HFFc6 (cell line): ENCODE measurements at places on chromosomes 12 and 14.

DNA sequence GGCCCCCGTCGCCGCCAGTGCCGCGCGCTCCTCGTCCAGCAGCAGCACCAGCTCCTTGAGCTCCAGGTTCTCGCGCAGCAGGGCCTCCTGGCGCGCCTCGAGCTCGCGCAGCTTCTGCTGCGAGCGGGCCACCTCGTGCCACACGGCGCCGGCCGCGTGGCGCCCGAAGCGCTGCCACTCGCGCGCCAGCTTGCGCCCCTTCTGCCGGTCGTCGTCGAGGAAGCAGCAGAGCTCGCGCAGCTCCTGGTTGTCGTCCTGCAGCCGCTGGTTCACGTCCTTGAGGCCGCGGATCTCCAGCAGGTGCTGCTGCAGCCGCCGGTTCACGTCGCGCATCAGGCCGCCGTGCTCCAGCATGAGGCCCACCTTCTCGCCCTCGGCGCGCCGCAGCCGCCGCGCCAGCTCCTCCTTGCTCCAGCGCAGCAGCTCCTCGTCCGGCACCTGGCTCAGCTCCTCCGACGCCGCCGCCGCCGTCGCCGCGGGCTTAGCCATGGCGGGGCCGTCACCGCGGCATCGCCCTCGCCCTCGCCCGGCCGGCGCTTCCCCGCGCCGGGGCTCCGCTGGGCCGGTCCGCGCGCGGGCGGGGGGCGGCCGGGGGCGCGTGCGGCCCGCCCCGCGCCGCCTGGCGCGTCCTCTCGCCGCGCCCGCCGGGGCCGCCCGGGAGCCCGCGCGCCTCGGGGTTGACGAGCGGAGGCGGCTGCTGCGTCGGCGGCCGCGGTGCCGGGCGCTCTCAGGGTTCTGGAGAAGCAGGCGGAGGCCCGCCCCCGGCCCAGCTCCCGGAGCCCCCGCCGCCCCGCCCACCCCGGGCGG is at the start of gene CCDC85C:
CCDC85C (minus strand) TSS at position 737 of the 807 bp plus-strand sequence; CDS start at position 489, 248 bp downstream.
- DNase-seq: peak; percentile 47

DNA sequence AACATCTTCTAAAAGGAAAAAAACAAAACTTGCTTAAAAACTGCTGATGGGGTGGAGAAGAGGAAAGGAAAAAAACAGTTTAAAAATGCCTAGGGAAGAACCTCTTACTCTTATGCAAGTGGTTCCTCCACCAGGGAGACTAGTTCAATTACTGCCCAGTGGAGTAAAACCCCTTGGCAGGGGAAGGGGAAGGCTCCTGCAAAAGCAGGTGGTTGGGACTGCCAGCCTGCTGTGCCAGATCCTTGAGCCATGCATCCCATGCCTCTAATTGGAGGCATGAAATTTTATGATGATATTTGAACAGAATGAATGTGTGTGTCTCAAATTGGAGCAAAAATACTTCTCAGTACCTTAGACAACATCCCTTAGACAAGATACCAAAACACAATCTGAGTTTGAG is 118.8 kb downstream of the FSCB start:
- DNase-seq: no peak

DNA sequence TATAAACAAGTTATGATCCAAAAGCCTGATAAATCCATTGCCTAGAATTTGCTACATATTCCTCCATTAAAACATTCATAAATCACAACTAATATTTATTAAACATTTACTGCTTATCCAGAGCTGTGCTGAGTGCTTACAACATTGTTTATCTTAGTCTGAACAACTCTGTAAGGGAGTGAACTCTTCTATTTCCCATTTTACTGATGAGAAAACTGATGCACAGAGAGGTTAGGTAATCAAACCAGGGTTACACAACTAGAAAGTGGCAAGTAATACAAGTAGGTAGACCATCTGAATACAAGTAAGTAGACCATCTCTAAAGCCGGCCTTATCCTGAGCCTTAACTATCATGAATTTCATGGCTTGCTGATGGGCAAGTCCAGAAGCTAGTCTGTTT is 39.5 kb downstream of the WASHC3 start:
- no peak for DNase-seq

- DNase-seq: no peak
These were observed 34.8 kb downstream of the NFKBIA start for GRCh38 chr14:35369701-35370191.

DNA sequence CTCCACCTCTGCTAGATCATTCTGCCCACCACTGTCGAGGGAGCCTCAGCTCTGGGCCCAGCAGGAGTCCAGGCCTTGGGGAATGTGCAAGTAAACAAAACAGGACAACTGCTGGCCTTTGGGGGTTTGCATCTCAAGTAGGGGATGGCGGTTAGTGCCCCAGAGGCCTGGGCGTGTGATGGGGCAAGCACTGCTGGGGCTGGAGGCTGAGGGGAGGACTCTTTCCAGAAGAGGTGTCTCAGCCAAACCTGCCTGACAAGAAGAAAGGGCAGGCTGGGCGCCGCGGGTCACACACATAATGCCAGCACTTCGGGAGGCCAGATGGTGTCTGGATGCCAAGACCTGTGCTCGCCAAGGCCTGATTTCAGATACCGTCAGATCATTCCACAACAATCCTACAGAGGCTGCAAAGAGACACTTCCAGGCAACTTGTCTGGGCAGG is 8.6 kb upstream of the ALDH2 start:
- no peak for DNase-seq

GRCh38 chr12:1575408-1576401 is 18.7 kb downstream of the FBXL14 start:
- no peak for DNase-seq

DNA sequence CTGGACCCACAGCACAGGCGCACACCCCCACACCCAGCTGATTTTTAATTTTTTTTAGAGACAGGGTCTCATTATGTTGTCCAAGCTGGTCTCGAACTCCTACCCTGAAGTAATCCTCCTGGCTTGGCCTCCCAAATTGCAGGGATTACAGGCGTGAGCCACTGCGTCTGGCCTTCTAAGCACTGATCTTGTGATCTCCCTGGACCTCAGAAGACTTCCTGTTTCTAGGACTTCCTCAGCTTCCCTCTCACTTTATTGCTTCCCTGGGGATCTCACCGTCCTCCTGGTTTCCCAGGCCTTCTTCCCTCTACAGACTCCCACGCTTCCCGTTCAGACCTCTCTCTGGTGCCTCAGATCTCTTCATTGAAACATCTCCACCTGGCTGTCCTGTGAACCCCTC is 13.8 kb downstream of the ZNF839 start:
- DNase-seq: no peak

GRCh38 chr14:51972566-51972965 is 16.8 kb upstream of the RTRAF start:
- no peak for DNase-seq

DNA sequence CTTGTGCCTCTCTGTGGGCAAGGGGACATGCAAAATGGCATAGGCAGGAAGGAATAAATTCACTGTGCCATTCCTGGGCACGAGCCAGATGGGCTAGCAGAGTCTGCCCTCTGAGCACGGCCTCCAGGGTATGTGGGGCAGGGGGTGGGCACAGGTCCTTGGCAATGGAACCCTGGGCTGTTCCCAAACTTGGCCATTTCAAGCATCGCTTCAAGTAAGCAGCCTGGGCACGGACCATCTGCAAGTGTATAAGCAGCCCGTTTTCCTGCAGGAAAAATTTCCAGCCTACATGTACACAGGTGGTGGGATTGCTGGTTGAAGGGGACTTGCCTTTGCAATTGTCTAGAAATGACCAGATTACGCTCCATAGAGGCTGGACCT is 40.3 kb downstream of the CCDC85C start:
- no peak for DNase-seq

GRCh38 chr12:19273482-19274330 is 144.2 kb downstream of the PLEKHA5 start:
- peak; percentile 96 for DNase-seq

- no peak for DNase-seq
These were observed at the start of gene JPH4 for GRCh38 chr14:23578560-23579310. TSS of gene JPH4 (minus strand) at chr14:23578790. CDS start at chr14:23577453, 1,337 bp downstream.

- DNase-seq: no peak
These were observed 110.2 kb downstream of the METTL25 start for GRCh38 chr12:82468563-82468962.

GRCh38 chr14:75543786-75544185 is 21.5 kb downstream of the BATF start:
- no peak for DNase-seq
